ENCODE measurements at places on chromosomes 2 and 18.
A peak's percentile ranks its signal among the peaks of the same experiment; 100 is the strongest.

DNA sequence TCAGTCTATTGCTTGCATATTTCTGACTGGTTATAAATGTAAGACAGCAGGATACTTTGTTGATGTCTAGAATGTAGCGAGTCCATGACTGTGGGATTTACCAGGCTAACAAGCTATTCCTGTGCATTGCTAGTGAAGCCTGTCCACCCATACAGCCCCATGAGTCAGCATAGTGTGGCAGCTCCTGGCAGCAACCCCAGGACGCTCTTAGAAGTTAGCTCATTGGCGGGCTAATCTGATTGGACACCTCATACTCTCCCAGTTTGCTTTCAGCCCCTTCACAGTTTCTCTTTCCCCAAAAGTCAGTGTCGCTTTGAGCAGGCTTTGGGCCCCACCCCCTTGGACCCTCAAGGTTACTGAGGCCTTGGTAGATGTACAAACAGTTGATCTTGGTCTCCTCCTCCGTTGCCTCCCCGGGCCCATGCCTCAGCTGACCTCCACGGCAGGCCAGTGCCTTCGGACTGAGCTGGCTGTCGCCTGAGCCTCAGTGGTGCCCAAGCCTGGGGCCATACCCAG lies 48.0 kb downstream of the COA5 start:
- no peak for DNase-seq

DNA sequence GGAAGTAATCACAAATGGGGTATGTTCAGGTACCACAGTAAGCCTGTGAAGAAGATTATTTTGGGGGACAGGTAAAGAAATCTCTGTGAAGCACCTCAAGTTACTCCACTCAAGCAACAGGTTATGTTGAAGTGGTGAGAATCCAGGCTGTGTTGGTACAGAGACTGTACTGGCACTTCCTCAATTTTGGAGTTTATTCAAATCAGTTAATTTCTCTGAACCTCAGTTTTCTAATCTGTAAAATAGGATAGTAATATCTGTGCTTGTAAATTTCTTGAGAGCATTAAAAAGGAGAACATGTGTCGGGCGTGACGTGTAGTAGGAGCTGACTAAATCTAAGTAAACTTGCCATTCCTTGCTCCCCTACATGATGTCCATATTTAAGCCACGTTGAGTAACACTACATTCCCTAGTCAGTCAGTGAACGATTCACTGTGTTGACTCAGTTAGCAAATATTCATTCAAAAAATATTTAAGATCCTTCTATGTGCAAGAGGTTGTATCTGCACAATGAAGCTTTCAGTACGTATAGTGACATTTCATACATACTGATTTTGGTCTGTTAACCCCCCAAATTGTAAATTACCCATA lies 504.2 kb downstream of the ZEB2 start:
- no peak for DNase-seq

- DNase-seq: peak; percentile 21
Observed at GRCh38 chr2:30139131-30139870, 7.5 kb upstream of the YPEL5 start.

- DNase-seq: peak; percentile 72
Observed at GRCh38 chr2:46942143-46942526, 26.5 kb upstream of the MCFD2 start.

GRCh38 chr2:7083580-7084509 lies 166.6 kb downstream of the RNF144A start:
- DNase-seq: peak; percentile 22

DNA sequence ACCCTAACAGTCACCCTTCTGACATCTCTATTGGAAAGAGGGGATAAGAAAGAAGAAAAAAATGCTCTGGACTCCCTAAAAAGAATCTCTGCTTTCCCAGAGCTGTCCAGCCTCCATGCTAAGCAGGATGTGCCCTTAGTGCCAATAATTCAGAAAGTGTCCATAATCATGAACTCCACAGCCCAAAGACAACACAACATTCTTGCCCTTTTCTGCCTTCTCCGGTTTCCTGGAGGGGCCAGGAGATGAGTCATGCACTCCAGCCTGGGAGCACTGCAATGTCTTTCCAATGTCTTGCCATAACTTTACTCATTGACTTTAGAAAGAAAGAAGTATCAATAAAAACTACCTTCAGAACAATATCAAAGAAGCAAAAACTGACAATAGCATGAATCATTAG lies 44.0 kb downstream of the KLF7 start:
- DNase-seq: no peak

DNA sequence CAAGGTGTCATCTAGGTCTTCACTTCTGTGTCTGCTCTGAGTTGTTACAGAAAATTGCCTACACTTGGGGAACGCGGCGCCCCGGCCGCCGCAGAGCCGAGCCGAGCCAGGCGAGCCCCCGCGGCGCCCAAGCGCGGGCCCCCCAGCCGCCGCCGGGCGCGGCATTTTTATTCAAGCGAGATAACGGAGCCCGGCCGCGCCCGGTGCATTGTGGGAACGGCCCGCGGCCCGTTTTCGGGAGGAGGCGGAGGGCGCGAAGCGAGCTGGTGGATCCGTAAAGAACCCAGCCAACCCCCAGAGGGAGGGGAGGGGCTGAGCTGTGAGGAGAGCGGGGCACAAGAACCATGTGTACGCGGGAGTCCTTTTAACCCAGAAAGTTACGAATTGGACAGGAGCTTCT lies 191.8 kb downstream of the FTCDNL1 start:
- DNase-seq: no peak

DNA sequence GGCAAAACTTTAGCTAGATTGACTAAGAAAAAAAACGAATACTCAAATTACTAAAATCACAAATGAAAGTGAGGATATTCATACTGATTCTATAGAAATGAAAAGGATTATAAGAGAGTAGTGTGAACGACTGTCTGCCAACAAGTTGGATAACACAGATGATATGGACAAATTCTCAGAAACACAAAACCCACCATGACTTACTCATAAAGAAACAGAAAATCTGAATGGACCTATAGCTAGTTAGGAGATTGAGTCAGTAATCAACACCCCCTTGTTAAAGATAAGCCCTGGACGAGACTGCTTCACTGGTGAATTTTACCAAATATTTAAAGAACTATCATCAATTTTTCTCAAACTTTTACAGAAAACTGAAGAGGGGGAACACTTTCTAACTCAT lies 108.8 kb upstream of the TMEM200C start:
- no peak for DNase-seq

GRCh38 chr18:27301615-27302378 lies 116.7 kb upstream of the CHST9 start:
- DNase-seq: no peak

GRCh38 chr2:231519975-231520555 lies 10.2 kb downstream of the NMUR1 start:
- no peak for DNase-seq

- no peak for DNase-seq
Observed at GRCh38 chr18:48934723-48935432, 15.9 kb downstream of the SMAD7 start.

- no peak for DNase-seq
Observed at GRCh38 chr18:28846958-28847357, 670.0 kb upstream of the CDH2 start.

DNA sequence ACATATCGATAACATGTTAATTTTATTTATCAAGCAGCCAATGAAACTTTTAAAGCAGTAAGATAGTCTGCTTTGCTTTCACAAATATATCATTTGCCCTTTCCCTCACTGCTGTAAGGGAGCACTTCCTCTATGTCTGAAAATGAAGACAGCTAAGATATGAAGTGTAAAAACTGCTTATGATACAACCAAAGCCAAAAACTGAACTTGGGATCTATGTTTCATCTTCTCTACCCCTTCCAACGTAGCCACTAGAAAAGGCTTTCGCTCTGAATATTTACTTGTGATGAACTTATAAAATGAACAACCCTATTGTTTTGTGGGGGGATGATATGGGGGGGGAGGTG lies 140.3 kb downstream of the TCF4 start:
- no peak for DNase-seq

DNA sequence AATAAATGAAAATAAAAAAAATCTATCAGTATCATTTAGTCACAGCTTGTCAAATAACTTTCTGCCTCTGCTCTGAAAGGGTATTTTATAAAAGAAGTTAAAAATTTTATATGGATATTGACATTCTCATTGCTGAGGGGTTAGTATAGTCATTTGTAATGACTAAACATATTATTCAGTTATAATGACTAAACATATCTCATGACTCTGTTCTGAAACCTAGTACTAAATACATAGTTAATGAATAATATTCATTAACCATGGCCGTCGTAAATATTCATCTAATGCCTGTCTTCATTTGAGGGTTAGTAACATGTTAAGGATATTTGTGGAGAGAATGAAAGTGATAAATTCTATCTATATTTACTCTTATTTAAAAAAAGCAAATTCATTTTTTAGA lies 69.1 kb upstream of the MAP4K3 start:
- DNase-seq: no peak

GRCh38 chr2:231222318-231223000 lies 24.0 kb downstream of the ARMC9 start:
- no peak for DNase-seq

Data from T-cell (primary cell).